Epithelial cell of alveolus of lung (primary cell): ENCODE measurements at places on chromosomes 2 and 18. TPM values are rescaled to one million over a fixed set of nuclear protein-coding genes. Genes with fewer than 3 reads are reported as not detected.

Gene GYPC
- 93.2 and 195 TPM in 2 replicates for total RNA-seq

Gene SNORC
- 0.26 and 6.8 TPM in 2 replicates for total RNA-seq

Gene PJVK
- 0.65 and 2.9 TPM in 2 replicates for total RNA-seq

Gene SIGLEC15
- total RNA-seq = 1.0 TPM in 1 of 2 replicates, not detected in the other
